Mesendoderm (in vitro differentiated cells): ENCODE measurements at places on chromosomes 12 and 14.

- no peak overlapping the region for H3K27ac ChIP-seq
- no peak overlapping the region for H3K4me3 ChIP-seq
- H3K4me1 ChIP-seq = no peaks in the 10 kb centered on the region
- H3K36me3 ChIP-seq = no peaks in the 10 kb centered on the region
- DNase-seq = no peak
- H3K27me3 ChIP-seq = no peaks in the 10 kb centered on the region
Measured at GRCh38 chr12:40645361-40645760, 46.9 kb upstream of the CNTN1 start.

GRCh38 chr12:105773471-105773870 lies 365.3 kb downstream of the NUAK1 start:
- no peaks in the 10 kb centered on the region for H3K27me3 ChIP-seq
- no peaks in the 10 kb centered on the region for H3K36me3 ChIP-seq
- no peaks in the 10 kb centered on the region for H3K4me1 ChIP-seq

DNA sequence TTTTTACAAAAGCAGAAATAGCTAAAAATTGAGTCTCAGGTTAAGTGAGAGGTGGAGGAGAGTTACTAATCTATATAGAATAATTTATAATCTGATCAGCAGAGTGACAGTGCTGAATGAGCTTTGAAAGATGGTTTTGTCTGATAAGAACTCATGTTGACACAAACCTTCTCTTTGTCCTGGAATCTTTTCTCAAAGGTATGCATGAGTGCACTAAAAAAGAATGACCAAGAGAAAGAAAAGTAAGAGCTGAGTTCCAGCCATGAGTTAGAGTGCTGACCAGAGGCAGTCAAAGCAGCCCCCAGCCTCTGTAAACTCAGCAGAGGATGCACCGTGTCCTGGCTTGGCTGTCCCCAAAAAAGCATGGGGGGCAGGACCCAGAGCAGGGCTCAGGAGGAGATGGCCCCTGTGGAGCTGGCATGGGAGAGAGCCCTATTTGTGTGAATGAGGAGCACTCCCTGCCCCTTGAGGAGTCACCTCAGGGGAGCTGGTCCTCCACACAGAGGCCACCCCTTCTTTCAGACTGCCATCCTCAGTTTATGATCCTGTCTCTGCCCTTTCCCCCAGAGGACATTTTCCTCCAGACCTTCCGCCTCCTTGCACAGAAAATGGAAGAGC lies 129.8 kb downstream of the SEC23A start:
- H3K4me3 ChIP-seq = no peak overlapping the region
- H3K4me1 ChIP-seq = no peaks in the 10 kb centered on the region
- no peaks in the 10 kb centered on the region for H3K36me3 ChIP-seq

GRCh38 chr12:29980304-29980703 lies 196.6 kb upstream of the TMTC1 start:
- no peak overlapping the region for H3K4me3 ChIP-seq
- no peaks in the 10 kb centered on the region for H3K4me1 ChIP-seq
- H3K36me3 ChIP-seq = no peaks in the 10 kb centered on the region
- DNase-seq = no peak
- H3K27me3 ChIP-seq = no peaks in the 10 kb centered on the region

GRCh38 chr12:119182701-119183493 lies 4.2 kb downstream of the HSPB8 start:
- DNase-seq = no peak
- H3K27me3 ChIP-seq = no peaks in the 10 kb centered on the region
- peaks cover 19% of the 10 kb centered on the region for H3K4me1 ChIP-seq
- no peak overlapping the region for H3K4me3 ChIP-seq

DNA sequence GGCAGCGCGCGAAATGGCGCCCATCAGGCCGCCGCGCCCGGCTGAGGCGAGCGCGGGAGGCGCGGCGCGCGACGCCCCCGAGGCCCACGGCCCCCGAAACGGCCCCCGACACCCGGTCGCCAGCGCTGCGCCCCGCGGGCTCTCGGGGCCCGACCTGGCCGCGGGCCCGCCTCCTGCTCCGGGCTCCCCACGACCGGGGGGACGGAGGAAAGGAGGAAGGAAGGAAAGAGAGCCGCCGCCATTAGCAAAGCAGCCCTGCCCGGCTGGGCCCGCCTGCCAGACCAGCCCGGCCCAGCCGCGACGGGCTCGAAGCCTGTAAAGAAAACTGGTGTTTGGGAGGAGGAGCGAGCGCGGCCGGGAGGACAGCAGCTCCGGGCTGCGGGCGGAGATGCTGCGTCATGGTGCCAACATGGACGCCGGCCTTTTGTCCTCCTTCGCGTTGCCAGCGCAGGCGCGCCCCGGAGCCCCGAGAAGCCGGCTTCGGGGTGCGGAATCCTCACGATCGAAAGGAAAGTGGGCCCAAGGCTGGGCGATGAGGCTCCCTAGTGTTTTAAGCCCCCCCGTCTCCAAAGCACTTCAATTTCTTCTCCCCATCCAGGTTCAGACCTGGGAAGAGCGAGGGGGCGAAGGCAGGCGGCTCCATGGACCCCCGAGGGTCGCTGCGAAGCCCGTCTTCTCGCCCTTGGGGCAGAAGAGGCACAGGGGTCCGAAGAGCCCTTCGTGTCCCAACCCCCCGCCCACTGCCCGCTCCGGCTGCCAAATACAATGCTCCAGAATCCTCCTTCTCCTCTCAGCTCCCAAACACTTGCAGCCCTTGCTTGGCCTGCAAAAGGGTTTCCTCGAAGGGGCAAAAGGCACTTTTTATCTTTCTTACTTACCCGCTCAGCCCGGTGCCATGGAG lies 2.9 kb upstream of the SETD1B start:
- no peaks in the 10 kb centered on the region for H3K27me3 ChIP-seq
- H3K4me1 ChIP-seq = peaks cover 14% of the 10 kb centered on the region
- H3K36me3 ChIP-seq = no peaks in the 10 kb centered on the region
- DNase-seq = peak; percentile 83

DNA sequence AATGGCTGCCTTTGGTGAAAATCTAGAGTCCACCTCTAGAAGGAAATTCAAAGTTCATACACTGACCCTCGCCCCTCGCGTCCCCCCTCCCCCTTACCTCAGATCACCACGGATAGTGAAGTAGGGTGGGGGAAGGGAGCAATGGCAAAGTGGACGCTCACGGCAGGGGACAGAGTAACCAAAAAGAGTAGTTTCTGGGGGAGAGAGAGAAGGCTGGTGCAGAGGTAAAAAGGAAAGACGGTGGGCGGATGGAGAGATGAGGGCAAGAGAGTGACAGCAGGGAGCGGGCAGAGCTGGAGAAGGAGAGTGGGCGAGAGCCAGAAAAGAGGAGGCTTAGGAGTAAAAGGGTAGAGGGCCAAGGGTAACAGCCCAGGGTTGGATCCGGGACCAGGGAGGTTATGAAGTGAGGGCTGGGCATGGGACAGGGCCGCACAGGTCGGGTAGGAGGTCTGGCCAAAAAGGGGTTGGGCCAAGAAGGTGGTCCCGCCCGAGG lies 423 bp downstream of the ALDH6A1 start:
- DNase-seq = no peak
- H3K27me3 ChIP-seq = no peaks in the 10 kb centered on the region
- H3K36me3 ChIP-seq = no peaks in the 10 kb centered on the region
- peak overlapping the region; percentile 79 for H3K4me3 ChIP-seq
- peaks cover 5% of the 10 kb centered on the region for H3K4me1 ChIP-seq
- peak overlapping the region; percentile 1 for H3K27ac ChIP-seq

DNA sequence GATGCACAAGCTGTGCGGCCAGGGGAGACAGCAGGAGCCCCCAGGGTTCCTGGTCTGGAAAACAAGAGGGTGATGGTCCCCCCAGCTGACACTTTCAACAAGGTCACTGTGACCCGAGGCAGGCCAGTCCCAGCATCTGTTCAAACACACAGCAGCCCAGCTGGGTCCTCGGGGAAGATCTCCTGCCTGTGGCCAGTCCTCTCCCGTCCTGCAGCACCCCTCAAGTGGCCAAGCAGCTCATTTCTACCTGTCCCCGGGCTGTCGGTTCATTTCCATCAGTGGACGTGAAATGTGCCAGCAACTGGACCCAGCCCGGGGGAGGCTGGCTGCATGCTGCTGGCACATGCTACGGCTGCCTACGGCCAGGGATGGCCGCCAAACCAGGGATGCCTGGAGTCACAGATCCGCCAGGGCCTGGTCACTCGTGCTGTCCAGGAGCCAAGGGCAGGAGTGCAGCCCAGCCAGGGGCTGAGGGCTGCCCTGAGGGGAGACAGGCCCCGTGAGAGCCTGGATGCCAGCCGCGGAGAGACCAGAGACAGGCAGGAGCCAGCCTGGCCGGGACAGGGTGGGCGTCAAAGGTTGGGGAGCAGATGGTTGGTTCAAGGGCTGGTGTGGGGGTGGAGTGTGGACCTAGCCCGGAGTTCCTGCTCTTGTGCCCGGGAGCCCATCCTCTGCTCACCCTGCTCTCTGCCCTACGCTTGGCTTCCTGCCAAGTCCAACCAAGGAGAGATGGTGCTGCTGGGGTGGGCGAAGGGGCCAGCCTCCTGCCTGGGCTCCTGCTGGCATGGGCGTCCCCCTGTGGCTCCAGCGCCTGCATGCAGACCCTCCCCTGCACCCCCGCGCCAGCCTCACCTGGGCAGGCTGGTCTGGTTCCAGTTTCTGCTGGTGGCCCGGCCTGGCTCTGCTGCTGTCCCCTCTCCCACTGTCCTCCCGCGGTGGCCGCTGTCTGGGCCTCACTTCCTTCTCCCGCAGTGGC lies 143.8 kb downstream of the ADGRD1 start:
- H3K4me1 ChIP-seq = no peaks in the 10 kb centered on the region
- DNase-seq = no peak
- H3K27ac ChIP-seq = no peak overlapping the region
- H3K27me3 ChIP-seq = no peaks in the 10 kb centered on the region
- H3K36me3 ChIP-seq = no peaks in the 10 kb centered on the region

- no peaks in the 10 kb centered on the region for H3K27me3 ChIP-seq
- no peaks in the 10 kb centered on the region for H3K4me1 ChIP-seq
- H3K36me3 ChIP-seq = no peaks in the 10 kb centered on the region
- H3K27ac ChIP-seq = no peak overlapping the region
Measured at GRCh38 chr14:55754871-55755270, 174.9 kb downstream of the KTN1 start.

DNA sequence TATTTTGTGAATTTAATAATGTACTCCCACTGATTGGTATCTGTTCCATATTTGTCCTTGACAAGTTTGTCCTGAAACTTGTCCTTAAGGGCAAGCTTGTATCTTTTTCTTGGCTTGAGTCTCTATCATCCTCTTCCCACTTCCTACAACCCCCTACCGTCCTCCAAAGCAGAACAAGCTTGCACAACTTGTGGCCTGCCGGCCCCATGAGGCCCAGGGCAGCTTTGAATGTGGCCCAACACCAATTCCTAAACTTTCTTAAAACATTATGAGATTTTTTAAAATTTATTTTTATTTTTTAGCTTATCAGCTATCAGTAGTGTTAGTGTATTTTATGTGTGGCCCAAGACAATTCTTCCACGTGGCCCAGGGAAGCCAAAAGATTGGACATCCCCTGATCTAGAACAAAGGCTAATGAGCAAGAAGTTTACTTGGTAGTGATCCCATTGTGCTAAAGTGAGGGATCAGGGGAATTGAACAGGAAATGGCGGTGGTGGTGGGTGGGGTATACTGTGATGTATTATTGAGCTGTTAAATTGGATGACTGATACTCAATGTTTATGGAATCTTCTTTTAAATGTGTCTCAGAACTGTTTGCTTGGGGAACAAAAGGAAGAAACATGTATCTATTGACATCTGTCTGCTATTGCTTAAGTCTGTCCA lies 37.8 kb downstream of the TMX1 start:
- no peak overlapping the region for H3K27ac ChIP-seq
- H3K36me3 ChIP-seq = no peaks in the 10 kb centered on the region
- H3K27me3 ChIP-seq = no peaks in the 10 kb centered on the region
- no peaks in the 10 kb centered on the region for H3K4me1 ChIP-seq
- no peak overlapping the region for H3K4me3 ChIP-seq

DNA sequence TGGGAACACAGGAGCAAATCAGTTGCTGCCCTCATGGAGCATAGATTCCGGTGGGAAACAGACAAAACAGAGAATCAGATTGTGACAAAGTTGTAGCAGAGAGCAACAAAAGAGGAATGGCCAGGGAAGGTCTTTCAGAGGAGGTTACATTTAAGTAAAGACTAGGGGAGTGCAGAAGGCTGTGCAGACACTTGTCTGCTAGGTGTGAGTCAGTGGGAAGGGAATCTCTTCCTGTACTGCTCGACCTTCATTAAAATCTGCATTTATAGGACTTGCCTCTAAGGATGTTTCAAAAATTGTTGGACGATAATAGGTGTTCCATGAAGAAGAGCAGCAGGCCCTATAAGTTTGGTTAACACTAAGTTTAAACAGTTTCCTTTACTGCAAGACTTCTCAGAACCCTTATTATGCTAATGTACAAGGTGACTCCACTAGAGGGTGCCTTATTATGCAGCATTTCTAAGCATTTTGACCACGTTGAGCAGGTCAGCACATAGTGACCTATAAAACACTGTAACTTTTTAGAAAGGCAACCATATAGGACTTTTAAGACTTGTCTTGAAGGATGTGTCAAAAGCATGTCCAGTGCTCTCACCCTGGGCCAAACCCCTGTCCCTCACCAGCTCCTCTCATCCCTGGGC lies 91.8 kb upstream of the RIC8B start:
- no peak overlapping the region for H3K27ac ChIP-seq
- no peak overlapping the region for H3K4me3 ChIP-seq
- no peaks in the 10 kb centered on the region for H3K36me3 ChIP-seq
- no peaks in the 10 kb centered on the region for H3K27me3 ChIP-seq
- H3K4me1 ChIP-seq = no peaks in the 10 kb centered on the region

DNA sequence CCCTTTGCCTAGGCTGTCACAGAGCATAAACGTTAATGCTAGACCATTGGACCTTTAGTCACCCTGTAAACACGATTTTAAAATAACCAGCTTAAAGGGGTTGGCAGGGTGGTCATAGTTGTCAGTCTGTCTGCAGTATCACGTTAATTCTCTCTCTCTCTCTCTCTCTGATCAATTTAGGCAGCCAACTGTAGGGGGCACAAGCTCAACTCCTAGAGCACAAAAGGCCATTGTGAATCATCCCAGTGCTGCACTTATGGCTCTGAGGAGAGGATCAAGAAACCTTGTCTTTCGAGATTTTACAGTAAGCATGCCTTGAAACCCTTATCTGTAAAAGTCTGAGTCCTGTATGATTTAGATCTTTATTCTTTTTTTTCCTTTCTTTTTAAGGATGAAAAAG lies 97.1 kb downstream of the SCAF11 start:
- H3K27ac ChIP-seq = no peak overlapping the region
- DNase-seq = peak; percentile 74
- no peak overlapping the region for H3K4me3 ChIP-seq
- peaks cover 2% of the 10 kb centered on the region for H3K4me1 ChIP-seq

DNA sequence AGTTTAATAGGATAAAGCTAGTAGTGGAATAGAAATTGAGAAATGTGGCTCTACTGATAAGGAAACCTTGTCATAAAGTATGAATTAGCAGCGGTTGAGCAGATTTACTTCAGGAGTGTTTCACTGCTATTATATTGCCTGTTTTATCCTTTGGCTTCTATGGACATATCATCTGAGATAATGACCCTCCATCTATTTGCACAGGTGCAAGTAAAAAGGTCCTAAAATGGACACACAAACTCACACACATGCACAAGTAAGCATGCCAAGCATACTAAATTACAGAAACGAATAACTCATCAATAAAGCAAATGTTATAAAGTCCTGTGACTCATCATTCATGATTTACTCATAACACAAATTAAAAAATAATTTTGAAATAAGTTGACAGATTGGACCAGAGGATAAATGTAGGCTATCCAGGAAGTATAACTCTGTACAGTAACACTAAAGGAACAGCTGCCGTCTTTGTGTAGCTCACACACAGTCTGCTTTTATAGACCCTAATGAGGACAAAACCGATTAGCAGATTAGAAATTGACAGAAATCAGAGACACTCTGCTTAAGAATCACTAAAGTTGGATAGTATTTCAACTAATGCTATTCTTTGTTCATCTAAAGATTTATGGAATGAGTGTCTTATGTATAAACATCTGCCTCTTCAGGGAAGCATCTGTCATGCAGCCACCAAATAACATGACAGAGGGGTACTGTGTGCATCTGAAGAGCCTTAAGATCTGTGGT lies 73.9 kb downstream of the SYT1 start:
- H3K27me3 ChIP-seq = no peaks in the 10 kb centered on the region
- H3K4me3 ChIP-seq = no peak overlapping the region
- H3K27ac ChIP-seq = no peak overlapping the region
- H3K36me3 ChIP-seq = no peaks in the 10 kb centered on the region
